COR-L47 (cell line): ENCODE measurements at places on chromosomes 4 and X.

DNA sequence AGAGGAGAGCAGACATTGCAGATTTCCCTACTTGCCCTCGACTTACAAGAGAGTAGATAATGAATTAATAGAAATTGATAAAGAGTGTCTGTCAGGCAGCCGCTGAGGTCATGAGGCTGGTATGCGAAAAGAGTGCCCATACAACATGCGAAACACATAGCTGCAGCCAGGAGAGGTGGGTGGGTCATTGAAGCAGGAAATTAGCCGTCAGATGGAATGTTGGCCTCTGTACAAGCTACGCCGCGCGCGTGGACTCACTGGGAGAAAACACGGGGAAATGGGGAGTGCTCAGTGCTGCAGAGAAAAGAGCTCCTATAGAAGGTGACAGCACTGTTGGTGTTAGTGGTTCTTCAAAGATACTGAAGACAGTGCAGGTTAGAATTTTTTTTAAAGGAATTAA lies 125.1 kb downstream of the RAPGEF2 start:
- no peak for DNase-seq

GRCh38 chr4:72286185-72286584 lies 254.4 kb downstream of the NPFFR2 start:
- DNase-seq, result no peak

DNA sequence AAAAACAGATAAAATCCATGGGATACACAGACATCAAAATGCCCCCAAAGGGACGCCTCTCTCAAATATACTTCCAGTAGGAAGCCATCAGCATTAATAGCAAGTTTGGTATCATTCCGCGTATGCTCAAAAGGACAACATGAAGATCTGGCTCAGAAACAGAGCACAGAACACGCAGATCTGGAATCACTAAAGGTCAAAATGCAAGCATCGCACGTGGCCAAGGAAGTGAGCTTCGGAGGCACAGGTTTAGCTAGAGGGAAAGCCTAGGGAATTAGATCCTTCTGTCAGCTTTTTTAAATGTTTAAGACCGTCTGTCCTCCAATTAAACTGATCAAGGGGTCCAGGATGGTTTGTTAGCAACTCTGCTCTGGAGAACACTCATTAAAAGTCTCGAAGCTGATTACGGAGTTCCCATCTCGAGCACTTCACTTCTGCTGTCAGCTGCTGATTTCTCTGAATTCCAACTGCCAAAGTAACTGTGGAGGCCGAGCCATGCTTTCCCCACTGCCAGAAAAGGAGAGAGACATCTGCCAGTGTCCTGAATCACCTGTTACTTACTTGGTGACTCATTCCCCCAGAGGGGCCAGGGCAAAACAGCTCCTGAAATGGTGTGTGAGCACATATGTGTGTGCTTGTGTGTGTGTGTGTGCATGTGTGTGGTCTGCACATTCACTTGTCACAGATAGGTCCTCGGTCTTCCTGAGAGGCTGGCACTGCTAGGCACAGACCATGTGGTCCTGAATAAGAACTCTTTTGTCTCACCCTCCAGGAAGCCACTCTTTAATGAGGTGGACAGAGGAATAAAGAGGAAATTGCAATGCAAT lies 177.7 kb upstream of the PPARGC1A start:
- peak; percentile 14 for DNase-seq

DNA sequence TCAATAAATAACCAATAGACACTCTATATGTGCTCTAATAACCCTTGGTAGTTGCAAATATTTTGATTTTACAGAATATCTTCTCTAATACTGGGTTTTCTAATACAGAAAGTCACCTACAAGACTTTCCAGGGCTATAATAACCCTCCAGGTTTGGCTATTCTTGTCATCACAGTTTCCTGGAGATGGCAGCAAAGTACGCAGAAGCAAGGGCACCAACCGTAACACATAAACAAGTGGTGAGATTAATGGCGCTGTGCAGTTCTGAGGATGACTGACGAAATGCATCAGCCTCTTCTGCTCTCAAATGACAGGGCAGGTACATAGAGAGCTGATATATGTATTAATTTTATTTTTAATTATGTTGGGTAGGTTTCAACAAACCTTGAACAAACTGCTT lies 122.4 kb downstream of the C4orf33 start:
- DNase-seq, result peak; percentile 42

- no peak for DNase-seq
Measured at GRCh38 chrX:78769946-78770345, 22.4 kb downstream of the LPAR4 start.

DNA sequence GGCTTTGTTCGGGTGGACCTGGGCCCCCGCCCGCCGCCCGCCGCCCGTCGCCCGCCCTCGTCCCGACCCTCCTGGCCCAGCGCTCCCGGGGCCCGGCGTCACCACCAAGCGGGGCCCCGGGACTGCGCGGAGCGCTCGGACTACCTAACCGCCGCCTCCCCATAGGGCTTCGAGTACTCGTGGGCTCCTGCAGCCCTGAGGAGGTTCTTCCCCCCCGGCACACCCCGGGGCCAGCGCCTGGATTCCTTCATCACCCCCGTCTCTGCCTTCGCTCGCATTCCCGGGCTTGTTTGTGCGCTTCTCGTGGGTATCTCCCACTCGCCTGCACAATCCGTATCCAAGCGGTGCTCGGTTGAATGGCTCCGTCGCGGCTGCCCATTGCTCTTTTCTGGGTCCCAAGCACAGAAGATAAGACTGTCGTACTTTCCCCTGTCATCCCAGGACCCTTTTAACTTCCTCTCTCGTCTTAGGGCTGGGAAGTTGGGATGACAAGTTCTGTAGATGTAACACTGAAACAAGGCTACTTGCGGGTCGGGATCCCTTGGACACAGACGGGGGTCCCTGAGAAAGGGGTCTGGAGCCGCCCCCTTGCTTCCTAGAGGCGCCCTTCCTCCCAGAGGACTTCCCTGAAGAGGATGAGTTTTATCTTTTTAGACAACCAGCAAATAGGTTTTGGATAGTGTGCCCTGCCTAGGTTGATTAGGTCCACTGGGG lies 565 bp downstream of the MOB1B start:
- no peak for DNase-seq

- no peak for DNase-seq
Measured at GRCh38 chr4:153438916-153439756, 27.0 kb upstream of the TMEM131L start.

- DNase-seq, result no peak
Measured at GRCh38 chr4:45647823-45648222, 476.0 kb downstream of the GABRG1 start.

GRCh38 chr4:124450851-124451250 lies 261.7 kb downstream of the ANKRD50 start:
- no peak for DNase-seq

GRCh38 chr4:108492816-108493595 lies 127.4 kb upstream of the RPL34 start:
- peak; percentile 40 for DNase-seq

DNA sequence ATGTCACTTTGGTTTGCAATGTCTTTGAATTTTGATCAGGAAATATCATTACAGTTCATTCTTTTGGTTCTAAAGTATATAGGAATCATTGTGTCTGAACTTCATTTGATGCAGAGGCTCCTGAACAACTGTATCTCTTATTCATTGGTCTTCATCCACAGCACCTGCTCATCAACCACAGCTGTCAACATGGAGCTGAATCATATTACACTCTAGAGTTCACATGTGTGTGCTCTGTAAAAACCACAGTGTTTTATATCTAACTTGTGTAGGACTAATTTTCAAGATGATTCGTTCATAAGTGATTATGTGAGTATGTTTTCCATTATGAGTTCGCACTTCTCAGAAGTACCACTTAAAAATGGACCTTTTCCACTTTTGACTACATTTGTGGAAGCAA lies 643.3 kb upstream of the FAM241A start:
- no peak for DNase-seq

- no peak for DNase-seq
Measured at GRCh38 chr4:41145571-41146078, 68.7 kb downstream of the APBB2 start.

- no peak for DNase-seq
Measured at GRCh38 chr4:108540536-108540935, 79.8 kb upstream of the RPL34 start.

GRCh38 chrX:110791071-110791470 lies 4.5 kb downstream of the CHRDL1 start:
- DNase-seq, result no peak

GRCh38 chrX:129318375-129318774 lies 204.9 kb downstream of the SMARCA1 start:
- DNase-seq, result no peak

- no peak for DNase-seq
Measured at GRCh38 chr4:133149932-133150471, 908 bp downstream of the PCDH10 start.

GRCh38 chrX:119693040-119693995 lies at the start of gene SEPTIN6:
TSS of gene SEPTIN6 (minus strand) at chrX:119693168. CDS start at chrX:119693105, 63 bp downstream.
- DNase-seq, result peak; percentile 37

GRCh38 chr4:183201331-183201730 lies 102.3 kb downstream of the WWC2 start:
- DNase-seq, result no peak

DNA sequence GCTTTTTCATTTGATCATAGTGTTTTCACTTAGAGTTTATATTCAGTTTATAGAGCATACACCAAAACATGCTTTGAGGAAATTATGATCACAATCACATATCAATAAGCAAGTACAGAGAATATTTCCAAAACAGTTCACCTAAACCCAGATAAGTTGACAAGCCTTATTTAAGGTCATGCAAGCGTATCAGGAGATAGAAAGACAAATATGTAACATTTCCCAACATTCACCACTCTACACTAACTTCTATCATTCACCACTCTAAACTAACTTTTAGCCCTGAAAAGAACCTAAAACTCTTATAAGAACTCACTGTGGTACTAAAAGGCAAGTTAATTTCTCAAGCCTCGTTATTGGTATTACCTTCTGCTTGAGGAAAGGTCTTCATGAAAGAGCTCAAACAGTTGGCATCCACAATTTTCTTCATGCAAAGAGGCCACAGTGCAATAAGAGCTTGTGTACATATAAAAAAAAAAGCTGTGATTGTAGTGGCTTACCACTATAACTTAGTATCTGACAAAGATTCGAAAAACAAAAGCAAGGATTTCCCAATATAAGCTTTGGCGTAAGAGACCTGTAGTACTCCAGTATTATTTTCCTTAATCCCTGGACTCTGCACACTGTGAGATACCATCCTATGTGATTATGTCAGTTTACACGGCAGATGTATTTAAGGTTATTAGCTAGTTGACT lies 903.3 kb downstream of the STIM2 start:
- no peak for DNase-seq

DNA sequence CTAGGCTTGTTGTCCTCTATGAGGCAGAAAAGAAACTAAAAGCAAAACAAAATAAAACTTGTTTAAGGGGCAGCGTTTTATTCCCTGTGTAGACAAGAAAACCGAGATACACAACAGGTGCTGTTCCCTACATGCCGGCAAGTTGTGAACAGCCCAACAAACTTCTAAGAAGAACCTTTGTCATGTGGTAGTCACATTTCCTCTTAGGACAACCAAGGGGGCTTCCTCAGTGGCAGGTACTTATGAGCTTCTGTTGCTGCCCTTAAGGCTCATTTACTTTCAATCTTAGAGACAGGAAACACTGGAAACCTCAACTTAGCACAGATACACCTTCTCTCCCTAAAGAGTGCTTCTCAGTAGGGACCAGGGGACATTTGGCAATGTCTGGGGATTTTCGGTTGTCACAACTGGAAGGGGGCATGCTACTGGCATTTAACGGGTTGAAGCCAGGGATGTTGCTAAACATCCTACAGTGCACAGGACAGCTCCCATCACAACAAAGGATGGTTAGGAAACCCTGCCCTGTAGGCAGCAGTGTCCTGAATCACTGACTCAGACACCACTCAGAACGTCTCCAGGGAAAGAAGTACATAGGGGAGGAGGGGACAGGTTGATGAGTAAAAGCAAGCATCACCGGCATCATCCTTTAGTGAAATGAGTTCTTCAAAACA lies 111.0 kb downstream of the ASB9 start:
- no peak for DNase-seq

- DNase-seq, result no peak
Measured at GRCh38 chr4:85756938-85757337, 282.0 kb downstream of the ARHGAP24 start.

DNA sequence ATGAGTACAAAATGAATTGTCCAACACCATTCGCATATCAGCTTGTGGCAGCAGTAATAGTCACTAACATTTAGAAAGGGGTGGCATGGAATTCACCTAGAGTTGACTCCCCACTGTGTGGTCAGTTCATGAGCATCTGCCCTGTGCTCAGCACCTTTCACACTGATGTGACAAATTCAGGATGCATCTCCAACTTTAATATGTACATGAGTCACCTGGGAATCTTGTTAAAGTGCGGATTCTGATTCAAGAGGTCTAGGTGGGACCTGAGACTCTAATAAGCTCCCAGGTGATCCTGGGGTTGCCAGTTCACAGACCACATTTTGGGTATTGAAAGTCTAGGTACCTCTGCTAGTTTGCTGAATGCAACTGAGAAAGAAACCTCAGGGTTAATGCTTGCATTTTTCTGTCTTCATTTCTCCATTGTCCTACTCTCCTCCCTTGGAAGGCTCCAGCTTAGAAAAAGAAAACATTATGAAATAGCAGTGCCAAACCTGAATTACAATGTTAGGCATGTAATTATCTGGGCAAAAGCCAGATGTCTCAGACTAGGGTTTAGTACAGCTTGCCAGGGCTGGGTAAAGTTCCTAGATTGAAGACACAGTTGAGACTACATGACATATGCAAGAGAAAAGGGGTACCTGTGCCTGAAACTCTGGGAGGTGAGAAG lies 32.7 kb downstream of the TMSB4X start:
- no peak for DNase-seq

DNA sequence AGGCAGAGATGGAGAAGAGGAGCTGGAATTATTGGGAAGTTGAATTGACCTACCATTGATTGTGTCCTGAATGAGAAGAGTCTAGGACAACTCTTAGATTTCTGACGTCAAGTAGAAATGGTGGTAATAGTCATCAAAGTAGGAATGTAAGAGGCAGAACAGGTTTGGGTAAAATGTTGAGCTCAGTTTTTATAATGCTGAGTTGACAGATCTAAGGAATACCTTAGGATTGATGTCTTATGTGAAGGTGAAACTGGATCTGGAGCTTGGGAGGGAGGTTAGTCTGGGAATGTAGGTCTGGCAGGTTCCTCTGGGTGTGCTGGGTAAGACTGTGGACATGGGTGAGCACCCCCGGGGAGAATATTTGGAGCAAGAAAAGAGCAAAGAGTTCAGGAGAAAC lies 31.9 kb downstream of the JADE1 start:
- no peak for DNase-seq

GRCh38 chr4:78567500-78568060 lies 16.0 kb downstream of the ANXA3 start:
- no peak for DNase-seq

GRCh38 chr4:155972098-155972497 lies 18.4 kb upstream of the CTSO start:
- no peak for DNase-seq

- no peak for DNase-seq
Measured at GRCh38 chr4:54015423-54016030, 48.9 kb downstream of the CHIC2 start.

- DNase-seq, result no peak
Measured at GRCh38 chrX:36159254-36159653, 239.7 kb downstream of the CFAP47 start.

DNA sequence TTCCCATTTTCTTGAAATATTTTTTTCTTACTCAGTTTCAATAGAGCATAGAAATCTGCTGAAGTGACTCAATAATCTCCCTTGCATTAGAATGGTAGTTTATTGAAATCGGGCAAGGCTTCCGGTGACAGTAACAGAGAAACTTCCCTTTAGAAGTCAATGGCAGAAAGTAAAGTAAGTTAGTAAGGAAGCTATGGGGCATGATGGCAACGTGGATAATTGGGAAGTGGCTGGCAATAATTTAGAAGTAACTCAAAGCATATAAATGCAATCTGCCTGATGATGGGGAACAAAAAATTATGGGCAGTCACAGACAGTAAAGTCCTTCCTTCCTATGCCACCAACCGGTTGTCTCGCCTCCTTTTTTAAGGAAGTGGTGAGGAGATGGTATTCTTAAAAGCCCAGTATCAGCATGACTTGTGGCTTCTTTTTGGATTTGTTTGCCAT lies 7.6 kb downstream of the CYBB start:
- DNase-seq, result no peak
